Caki2 (cell line): ENCODE measurements at places on chromosomes 13 and 19. TPM values are rescaled to one million over a fixed set of nuclear protein-coding genes. Genes with fewer than 3 reads are reported as not detected.

- DNase-seq: peak; percentile 69
These were observed 48.9 kb upstream of the PABPC3 start for GRCh38 chr13:25046985-25047511.

DNA sequence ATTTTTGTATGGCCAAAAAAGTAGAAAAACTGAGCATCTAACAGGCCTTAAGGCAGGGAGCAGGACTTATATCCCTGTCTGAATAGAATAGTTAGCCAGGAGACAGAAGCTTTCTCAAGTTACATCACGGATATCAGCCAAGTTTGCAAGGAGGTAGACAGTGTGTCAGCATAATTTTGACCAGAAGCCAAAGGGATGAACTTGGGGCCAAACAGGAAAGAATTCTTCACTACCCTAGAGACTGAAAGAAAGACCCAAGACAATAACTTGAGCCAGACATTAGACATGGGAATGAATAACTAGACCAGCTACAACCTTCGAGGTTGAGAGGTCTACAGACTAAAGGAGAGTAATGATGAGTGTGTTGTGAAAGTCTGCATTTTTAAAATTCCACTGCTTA is 48.1 kb upstream of the PCDH9 start:
- no peak for DNase-seq

ZNF431 gene
- 1.7 and 4.4 TPM in 2 replicates for total RNA-seq

- no peak for DNase-seq
These were observed 73.8 kb upstream of the OLFM4 start for GRCh38 chr13:52954838-52955237.

DNA sequence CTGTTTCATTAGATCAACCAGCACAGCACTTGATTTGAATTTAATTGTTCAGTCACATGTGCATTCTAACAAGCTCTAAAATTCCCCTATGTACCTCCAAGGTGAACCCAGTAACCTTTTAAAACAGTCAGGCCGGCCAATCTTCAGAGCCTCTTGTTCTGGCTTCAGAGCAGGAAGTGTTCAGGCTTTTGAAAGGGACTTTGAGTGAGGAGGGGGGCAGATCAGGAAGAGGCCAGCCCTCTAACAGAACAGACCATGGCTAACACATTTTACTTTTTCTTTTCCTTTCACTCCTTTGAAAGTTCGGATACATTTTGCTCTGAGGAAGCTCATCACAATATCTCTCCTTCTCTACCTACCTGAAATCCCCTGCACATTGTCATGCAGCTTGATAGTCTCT is 390.3 kb downstream of the TBC1D4 start:
- no peak for DNase-seq

ZNF208 gene
- not detected in 2 replicates for total RNA-seq

CABP5 gene
- not detected in 2 replicates for total RNA-seq

GRCh38 chr13:29125191-29125933 is 305.2 kb downstream of the MTUS2 start:
- no peak for DNase-seq

- peak; percentile 33 for DNase-seq
These were observed 8.9 kb downstream of the TSHZ3 start for GRCh38 chr19:31340042-31341025.

ARID3A gene
- total RNA-seq: 7.8 and 12.2 TPM in 2 replicates

DNA sequence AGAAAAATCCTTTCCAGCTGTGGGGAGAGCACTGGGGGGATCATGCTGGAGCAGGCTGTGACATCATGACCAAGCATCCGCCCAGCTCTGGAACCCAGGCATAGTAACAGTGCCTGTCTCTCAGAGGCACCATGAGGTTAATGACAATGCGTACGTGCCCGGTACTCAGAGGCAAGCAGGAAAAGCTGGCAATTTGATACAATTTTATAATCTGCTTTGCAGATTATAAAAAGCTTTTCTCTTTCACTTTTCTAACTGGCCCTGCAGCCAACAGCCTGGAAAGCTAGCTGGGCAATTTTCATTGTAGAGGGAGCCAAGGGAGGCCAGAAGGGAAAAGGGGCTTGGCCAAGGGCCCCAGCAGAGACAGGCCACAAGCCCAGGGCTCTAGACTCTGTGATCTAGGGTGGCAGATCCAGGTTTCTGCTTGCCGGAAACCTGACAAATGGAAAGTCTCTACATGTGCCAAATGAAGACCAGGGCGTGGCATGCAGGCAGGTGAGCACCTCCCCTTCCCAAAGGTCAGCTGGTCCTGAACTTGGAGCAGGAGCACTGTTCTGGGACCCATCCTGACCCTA is 22.7 kb downstream of the VRK3 start:
- no peak for DNase-seq
